Stimulated activated CD8-positive, alpha-beta memory T cell treated with anti-CD3 and anti-CD28 coated beads, Interleukin-7, amount 100 ng/mL, for 4 hours (primary cell): ENCODE measurements at places on chromosomes 6 and 20.

DNA sequence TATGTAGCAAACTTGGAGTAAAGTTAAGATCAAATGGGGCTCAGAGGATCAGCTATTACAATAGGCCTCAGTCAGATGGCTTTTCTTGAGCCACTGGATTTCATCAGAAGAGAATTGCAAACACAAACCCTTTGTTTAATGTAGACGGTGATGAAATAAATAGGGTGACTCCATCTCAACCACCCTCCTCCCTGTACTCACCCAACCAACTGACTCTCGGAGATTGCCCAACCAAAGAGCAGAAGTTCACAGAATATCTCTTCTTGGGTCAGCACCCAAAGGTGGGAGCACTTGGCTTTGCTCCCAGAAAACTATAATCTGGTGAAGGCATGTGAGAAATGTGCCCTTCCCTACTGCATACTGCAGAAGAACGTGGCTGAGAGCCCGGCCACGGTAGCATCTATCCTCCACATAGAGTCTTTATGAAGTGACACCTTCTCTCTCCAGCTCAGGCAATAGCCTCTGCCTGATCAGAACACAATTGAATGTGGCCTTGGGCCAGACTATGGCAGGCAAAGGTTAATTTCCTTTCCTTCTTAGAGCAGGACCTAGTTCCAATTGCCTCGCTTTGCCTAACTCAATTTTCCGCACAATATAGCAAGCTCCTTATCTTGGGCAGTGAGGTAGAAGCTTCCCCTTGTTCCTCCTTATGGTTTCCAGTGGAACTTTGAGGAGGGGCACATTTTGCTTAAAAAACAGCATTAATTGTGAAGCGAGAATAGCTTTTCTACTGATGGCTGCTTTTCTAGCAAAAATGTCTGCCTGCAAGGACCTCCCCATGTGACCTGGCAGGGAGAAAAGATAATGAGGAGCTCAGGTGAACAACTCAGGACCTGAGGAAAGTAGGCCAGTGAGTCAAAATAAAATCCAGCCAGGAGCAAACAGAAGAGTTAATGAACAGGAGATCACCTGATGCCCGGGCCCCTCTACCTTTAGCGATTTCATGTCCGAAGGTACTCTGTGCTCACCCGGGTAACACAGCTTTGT is 79.4 kb downstream of the GFOD1 start:
- DNase-seq: no peak

DNA sequence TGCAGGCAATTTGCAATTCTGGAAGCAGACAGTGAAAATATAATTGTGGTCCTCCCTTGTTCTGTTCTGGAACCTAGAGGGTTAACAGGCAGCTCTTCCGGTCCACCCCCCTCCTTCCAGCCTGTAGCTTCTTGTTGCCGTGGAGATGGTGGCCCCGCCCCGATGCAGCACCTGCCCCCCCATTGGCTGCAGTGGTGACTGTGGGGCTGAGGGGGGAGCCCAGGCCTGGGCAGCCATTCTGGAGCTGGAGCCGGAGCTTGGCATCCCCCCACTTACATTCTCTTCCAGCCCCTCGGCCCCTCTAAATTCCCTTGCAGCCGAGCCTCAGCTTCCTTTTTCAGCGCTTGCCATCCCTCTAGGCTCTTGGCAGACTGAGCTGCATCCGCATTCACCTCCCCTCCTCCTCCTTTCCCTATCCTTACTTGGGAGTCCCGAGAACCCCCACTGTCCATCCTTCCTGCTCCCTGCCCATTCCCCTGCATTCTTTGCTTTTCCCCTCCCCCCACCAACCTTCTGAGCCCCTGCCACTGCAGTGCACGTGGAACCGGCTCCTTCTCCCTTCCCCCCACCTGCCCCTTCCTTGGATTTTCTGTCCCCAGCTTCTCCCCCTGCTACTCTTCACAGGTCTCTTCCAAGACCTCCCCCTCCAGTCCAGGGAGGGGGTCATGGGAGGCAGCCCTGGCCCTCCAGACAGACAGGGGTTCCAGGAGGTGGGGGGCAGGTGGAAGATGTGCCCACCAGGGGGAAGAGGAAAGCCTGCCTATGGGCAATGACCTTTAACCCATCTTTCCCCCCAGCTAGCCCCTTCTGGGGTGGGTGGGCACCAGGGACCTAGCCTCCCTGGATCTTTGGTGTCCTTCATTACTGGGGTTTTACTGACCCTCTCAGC is 11.4 kb downstream of the SYNGAP1 start:
- DNase-seq: peak; percentile 65

GRCh38 chr20:11780765-11781369 is 136.8 kb upstream of the BTBD3 start:
- DNase-seq: no peak

- DNase-seq: peak; percentile 30
These were observed 3.9 kb upstream of the TRIM39 start for GRCh38 chr6:30322527-30323501.

DNA sequence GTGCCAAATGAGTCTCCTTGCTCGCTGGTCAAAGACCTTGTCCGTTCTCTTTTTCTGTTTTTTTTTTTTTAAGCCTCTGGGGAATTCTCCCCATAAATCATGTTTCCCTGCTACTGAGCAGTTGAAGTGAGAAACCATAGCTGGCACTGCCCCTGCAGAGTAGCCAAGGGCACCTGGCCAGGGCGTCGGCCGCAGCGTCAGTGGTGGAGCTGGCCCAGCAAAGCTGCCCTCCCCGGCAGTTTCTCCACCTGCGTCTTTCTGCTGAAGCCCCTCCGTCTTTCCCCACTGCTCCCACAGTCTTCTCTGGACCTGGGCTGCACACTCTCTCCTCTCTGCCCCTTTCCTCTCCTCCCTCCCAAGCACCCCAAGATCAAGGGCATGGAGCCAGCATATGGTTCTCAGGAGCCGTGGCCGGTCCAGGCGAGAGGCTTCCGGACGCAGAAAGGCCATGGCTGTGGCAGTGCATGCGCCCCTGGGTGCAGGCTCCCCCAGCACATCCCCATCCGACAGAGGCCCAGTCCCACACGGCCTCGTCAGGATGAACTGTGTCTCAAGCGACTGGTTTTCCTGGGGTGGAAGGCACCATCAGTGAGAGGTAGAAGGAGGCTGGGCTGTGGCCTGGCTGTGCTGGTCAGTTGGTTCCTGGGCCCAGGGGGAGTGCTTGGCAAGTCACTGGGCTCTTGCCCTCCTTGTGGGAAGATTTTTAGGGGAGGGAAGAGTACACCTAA is 218.1 kb downstream of the ERMARD start:
- no peak for DNase-seq
